HCT116 (cell line): ENCODE measurements at places on chromosomes 4 and X.
A peak's percentile ranks its signal among the peaks of the same experiment; 100 is the strongest.

GRCh38 chr4:171717231-171717741 lies 95.9 kb upstream of the GALNTL6 start:
- no peaks in the 10 kb centered on the region for H3K27me3 ChIP-seq
- no peaks in the 10 kb centered on the region for H3K36me3 ChIP-seq
- DNase-seq, result no peak
- H3K4me3 ChIP-seq, result no peak overlapping the region
- no peak overlapping the region for H3K27ac ChIP-seq
- H3K4me1 ChIP-seq, result no peaks in the 10 kb centered on the region

- no peak for DNase-seq
- H3K36me3 ChIP-seq, result peaks cover 21% of the 10 kb centered on the region
- no peak overlapping the region for H3K27ac ChIP-seq
- H3K27me3 ChIP-seq, result no peaks in the 10 kb centered on the region
- H3K4me3 ChIP-seq, result no peak overlapping the region
Observed at GRCh38 chr4:169005453-169006099, 4.5 kb downstream of the CBR4 start.

DNA sequence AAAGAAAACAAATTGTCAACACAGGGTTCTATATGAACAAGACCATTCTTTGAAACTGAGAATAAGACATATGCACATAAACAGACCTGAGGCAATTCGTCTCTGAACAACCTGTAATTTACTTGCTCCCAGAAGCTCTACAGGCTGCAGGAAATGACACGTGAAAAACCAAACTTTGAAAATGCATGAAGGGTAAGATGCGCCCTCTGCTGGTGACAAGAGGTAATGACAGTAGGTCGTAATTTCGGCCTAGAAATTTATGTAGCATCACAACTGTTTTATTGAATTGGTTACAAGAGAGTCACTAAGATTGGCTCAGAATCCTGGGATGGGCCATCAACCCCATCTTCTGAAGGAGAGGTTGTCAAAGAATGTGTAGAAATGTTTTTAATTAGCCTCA lies 276.5 kb downstream of the PPP4R3C start:
- H3K4me3 ChIP-seq, result no peak overlapping the region
- H3K27ac ChIP-seq, result no peak overlapping the region
- no peaks in the 10 kb centered on the region for H3K36me3 ChIP-seq
- H3K4me1 ChIP-seq, result no peaks in the 10 kb centered on the region
- DNase-seq, result peak; percentile 3
- H3K27me3 ChIP-seq, result no peaks in the 10 kb centered on the region

GRCh38 chrX:2665387-2666304 lies 25.4 kb upstream of the CD99 start:
- H3K36me3 ChIP-seq, result no peaks in the 10 kb centered on the region
- no peaks in the 10 kb centered on the region for H3K27me3 ChIP-seq
- H3K27ac ChIP-seq, result no peak overlapping the region

- DNase-seq, result no peak
- H3K27ac ChIP-seq, result no peak overlapping the region
- no peak overlapping the region for H3K4me3 ChIP-seq
- no peaks in the 10 kb centered on the region for H3K4me1 ChIP-seq
Observed at GRCh38 chr4:25888781-25889180, 25.2 kb upstream of the SMIM20 start.

DNA sequence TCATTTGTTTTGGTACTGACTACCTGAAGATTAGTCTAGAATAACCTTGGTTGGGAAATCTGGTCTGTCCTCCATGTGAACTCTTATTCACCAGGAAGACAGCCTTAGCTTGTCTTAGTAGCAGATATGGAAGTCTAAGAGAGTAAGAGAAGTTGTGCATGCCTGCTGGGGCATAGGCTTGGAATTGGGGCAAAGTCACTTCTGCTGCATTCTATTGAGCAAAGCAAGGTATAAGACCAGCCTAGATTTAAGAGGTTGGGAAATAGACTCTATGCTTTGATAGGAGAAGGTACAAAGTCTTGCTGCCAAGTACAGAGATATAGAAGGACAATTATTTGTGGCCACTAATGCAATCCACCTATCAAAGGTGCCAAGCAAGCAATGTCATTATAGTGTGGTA lies 464.0 kb upstream of the BOD1L1 start:
- no peaks in the 10 kb centered on the region for H3K27me3 ChIP-seq
- H3K27ac ChIP-seq, result no peak overlapping the region
- H3K36me3 ChIP-seq, result no peaks in the 10 kb centered on the region
- H3K4me1 ChIP-seq, result no peaks in the 10 kb centered on the region

- no peaks in the 10 kb centered on the region for H3K27me3 ChIP-seq
- no peaks in the 10 kb centered on the region for H3K4me1 ChIP-seq
- DNase-seq, result peak; percentile 48
- H3K4me3 ChIP-seq, result no peak overlapping the region
Observed at GRCh38 chr4:87679449-87680169, 29.5 kb downstream of the DMP1 start.

DNA sequence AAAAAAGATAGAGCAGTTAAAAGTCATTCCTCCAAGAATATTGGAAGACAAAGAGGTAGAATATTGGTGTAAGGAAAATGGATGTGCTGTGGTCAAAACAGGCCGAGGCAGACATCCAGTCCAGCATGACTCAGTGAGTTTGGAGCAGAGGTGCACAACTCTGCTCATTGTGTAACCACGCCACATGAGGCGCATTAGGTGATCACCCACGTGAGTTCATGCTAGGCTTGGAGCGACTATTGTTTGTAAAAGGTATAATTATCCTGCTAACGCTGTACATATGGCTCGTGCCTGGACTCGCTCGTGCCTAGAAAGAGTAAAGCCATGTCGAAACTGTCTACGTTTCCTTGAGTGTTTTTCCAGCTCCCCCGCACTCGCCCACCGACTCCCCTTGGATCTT lies 23.9 kb downstream of the C4orf54 start:
- no peak overlapping the region for H3K27ac ChIP-seq
- H3K4me3 ChIP-seq, result no peak overlapping the region
- no peaks in the 10 kb centered on the region for H3K36me3 ChIP-seq
- H3K27me3 ChIP-seq, result no peaks in the 10 kb centered on the region

DNA sequence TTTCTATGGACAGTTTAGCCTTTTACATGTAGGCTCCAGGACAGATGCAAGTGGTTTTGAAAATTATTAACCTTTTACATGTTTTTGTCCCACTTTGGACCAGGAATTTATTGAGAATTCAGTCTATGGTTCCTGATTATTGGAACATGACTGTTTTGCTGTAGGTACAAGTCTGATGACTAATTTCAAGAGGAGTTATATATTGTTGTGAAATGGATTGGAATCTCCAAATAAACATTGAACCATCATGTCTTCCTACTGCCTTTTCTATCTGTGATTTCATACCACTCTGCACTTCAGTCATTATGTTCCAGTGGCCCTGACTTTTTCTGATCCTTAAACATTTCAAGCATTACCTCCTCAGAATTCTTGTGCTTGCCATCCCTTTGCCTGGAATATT lies 35.9 kb downstream of the TBC1D19 start:
- no peak overlapping the region for H3K4me3 ChIP-seq
- H3K27me3 ChIP-seq, result no peaks in the 10 kb centered on the region
- H3K36me3 ChIP-seq, result no peaks in the 10 kb centered on the region
- no peak overlapping the region for H3K27ac ChIP-seq

DNA sequence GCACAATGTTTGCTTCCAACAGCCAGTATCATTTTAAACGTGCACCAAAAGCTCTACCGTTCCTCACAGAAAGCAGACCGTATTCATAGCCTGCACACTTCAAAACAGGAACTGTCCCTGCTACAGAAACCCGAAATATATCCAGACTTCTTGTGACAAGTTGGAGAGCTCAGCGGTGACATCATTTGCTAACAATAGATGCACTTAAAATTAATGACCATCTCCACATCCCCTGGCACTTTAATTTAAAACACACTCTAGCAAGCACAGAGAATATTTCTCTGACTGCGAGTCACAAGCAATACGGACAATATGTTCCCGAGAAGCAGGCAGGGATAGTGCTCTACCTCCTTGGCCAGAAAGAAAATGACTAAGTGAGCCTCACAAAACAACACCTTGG lies 2.5 kb downstream of the NYX start:
- H3K27me3 ChIP-seq, result no peaks in the 10 kb centered on the region
- no peak overlapping the region for H3K27ac ChIP-seq
- DNase-seq, result no peak
- no peak overlapping the region for H3K4me3 ChIP-seq

DNA sequence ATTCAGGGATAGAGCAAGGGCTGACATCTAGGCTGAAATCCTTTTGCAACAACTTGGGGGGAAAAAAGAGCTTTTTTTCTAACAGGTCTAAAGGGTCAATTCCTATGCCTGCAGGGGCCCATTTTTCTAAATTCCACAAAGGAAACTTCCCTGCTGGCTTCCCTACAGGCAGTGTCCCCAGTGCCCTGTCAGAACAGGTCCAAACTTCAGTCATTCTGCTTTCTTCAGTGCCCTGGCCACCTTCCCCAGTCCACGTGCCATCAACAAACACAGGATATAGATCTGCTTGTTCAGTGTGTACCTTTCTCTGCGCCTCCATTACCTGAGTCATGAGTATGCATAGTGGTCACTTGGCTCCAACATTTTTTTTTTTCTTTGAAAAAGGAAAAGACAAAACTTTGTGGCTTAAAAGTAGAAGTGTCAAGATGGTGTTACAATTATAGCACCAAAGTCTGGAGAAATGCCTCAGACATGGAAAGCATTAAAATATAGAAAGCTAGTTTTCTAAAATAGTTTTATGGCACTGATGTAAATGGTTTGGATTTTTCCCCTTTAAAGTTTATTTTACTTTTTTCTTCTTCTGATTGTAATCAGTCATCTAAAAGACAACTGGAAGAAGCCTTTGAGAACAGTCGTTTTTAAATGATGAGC lies 84.0 kb upstream of the JADE1 start:
- no peaks in the 10 kb centered on the region for H3K4me1 ChIP-seq
- no peaks in the 10 kb centered on the region for H3K27me3 ChIP-seq
- no peaks in the 10 kb centered on the region for H3K36me3 ChIP-seq
- H3K27ac ChIP-seq, result no peak overlapping the region

- no peak overlapping the region for H3K27ac ChIP-seq
- no peaks in the 10 kb centered on the region; the same call in 1 of the 2 replicates for H3K36me3 ChIP-seq
- DNase-seq, result no peak
- H3K27me3 ChIP-seq, result no peaks in the 10 kb centered on the region
- no peaks in the 10 kb centered on the region for H3K4me1 ChIP-seq
Observed at GRCh38 chr4:109691411-109691920, 11.8 kb downstream of the CASP6 start.

DNA sequence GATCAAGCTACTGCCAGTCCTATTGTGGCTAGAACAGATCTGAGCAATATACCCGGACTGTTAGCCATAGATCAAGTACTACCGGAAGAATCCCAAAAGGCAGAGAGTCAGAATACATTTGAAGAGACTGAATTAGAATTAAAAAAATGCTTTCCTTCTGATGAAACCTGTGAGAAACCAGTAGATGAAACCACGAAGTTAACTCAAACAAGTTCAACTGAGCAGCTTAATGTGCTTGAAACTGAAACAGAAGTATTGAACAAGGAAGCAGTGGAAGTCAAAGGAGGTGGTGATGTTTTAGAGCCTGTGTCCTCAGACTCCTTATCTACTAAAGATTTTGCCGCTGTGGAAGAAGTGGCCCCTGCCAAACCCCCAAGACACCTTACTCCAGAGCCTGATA lies 46.8 kb downstream of the WDR44 start:
- H3K27me3 ChIP-seq, result no peaks in the 10 kb centered on the region
- H3K36me3 ChIP-seq, result no peaks in the 10 kb centered on the region
- DNase-seq, result no peak

GRCh38 chr4:45855857-45856256 lies 268.0 kb downstream of the GABRG1 start:
- H3K36me3 ChIP-seq, result no peaks in the 10 kb centered on the region
- no peaks in the 10 kb centered on the region for H3K4me1 ChIP-seq
- no peaks in the 10 kb centered on the region for H3K27me3 ChIP-seq
- H3K4me3 ChIP-seq, result no peak overlapping the region
- H3K27ac ChIP-seq, result no peak overlapping the region
